Dermis blood vessel endothelial cell (primary cell): ENCODE measurements at places on chromosomes 3 and 15. TPM values are rescaled to one million over a fixed set of nuclear protein-coding genes. Genes with fewer than 3 reads are reported as not detected.

- DNase-seq, result peak; percentile 52
Observed at GRCh38 chr3:24494618-24495325, at the start of gene THRB. TSS of gene THRB (minus strand) at chr3:24494850.

DNA sequence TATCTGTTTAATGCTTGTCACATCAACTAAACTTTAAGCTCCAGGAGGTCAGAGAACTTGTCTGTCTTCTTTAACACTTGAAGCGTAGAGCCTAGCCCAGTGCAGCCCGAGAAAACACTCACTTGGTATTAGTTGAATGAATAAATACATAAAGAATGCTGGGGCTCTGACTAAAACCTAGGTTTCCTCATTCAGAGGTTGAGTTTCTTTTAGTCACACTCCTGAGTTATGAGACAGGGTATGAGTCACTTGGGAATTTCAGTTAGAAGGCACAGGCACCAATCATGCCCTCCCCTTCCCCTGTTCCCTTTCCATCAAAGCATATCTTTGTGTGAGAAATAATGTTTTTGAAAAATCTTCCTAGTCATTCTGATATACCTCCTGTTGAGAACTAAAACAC is 589.8 kb upstream of the DPPA4 start:
- peak; percentile 0 for DNase-seq

GRCh38 chr15:84821501-84822021 is 4.4 kb downstream of the ALPK3 start:
- DNase-seq, result peak; percentile 49

GRCh38 chr3:178306432-178307115 is 229.7 kb upstream of the KCNMB2 start:
- DNase-seq, result no peak

GRCh38 chr15:94579286-94579685 is 347.9 kb downstream of the MCTP2 start:
- no peak for DNase-seq

DNA sequence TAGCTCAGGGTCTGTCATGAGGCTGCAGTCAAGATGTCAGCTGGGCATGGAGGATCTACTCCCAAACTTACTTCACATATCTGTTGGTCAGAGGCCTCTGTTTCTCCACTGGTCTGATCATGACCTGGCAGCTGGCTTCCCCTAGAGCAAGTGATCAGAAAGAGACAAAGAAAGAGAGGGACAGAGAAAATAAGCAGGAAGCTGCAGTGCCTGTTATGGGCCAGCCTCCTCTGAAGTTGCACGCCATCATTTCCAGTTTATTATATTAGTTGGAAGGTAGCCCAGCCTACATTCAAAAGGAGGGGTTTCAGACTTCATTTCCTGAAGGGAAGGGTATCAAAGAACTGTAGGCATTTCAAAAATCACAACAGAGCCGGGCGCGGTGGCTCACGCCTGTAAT is 5.0 kb upstream of the RPP25 start:
- peak; percentile 80 for DNase-seq

DNA sequence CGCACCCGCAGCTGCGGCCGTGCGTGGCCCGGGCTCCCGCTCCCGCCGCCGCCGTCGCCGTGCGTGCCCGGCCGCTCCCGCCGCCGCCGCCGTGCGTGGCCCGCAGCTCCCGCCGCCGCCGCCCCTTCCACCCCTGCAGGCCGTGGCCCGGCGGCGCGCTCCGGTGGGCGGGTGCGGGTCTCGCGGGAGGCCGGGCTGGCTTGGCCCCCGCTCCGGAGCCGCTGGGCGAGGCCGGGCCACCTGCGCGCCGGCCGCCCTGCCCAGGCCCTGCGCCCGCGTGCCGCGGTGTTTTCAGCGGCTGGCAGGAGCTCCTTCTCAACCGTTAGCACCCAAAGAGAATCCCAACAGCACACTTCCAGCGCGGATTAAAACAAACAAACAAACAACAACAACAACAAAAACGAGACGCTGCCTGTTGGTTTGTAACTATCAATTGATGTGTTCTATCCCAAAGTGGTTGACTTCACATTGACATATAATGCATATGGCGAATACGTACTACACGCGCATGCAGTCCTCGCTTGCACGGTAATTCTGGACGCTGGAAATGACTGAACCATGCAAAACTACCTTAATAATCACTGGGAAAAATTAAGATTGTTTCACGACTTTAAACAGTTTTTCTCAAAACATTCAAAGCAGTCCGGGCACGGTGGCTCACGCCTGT is 113.7 kb upstream of the GOLGA8J start:
- peak; percentile 36 for DNase-seq

The TGM4 gene
- 0.14 TPM in 1 of 2 replicates, not detected in the other for total RNA-seq

The DNASE1L3 gene
- 1.7 and 10.6 TPM in 2 replicates for total RNA-seq

The TP63 gene
- total RNA-seq, result not detected in 2 replicates
